ENCODE measurements at places on chromosomes 2 and 18.

GRCh38 chr2:159807183-159808031, 9.4 kb upstream of the CD302 start:
- DNase-seq: no peak

GRCh38 chr18:35818353-35818667, 154.2 kb upstream of the RMP24 start:
- no peak for DNase-seq

GRCh38 chr18:36333414-36333813, 35.9 kb downstream of the FHOD3 start:
- no peak for DNase-seq

GRCh38 chr2:151623631-151624030, 110.6 kb downstream of the NEB start:
- no peak for DNase-seq

DNA sequence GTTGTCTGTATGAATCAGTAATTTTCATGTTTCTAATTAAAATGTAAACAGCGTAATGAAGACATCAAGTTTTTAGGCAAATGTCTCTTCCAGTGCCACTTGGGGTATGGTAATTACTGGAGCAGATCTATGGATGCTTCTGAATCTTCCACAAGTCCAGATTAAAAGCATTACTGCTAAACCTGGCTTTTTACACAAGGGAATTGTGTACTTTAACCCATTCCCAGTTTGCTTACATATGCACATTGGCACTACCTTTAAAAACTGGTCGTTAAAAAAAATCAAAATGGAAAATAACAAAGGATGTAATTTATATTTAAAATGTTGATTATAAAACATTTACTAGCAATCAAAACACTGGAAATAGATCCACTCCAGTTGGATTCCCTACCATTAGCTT, 19.7 kb downstream of the FIGN start:
- DNase-seq: no peak

- DNase-seq: no peak
Observed at GRCh38 chr18:77573571-77573970, 323.9 kb downstream of the GALR1 start.

GRCh38 chr18:58649966-58650816, 21.1 kb upstream of the MALT1 start:
- no peak for DNase-seq

- no peak for DNase-seq
Observed at GRCh38 chr2:173030561-173031490, 44.8 kb upstream of the MAP3K20 start.

Measured in stimulated activated CD4-positive, alpha-beta T cell treated with anti-CD3 and anti-CD28 coated beads, TNF-alpha, amount 100 ng/mL, for 48 hours (primary cell).